ENCODE measurements at places on chromosomes 12 and 14. TPM values are rescaled to one million over a fixed set of nuclear protein-coding genes. Genes with fewer than 3 reads are reported as not detected.

Gene KRT78
- total RNA-seq = not detected

GRCh38 chr12:115355301-115355700, 671.3 kb upstream of the TBX3 start:
- H3K27me3 ChIP-seq = peaks cover 14% of the 10 kb centered on the region
- peaks cover 4% of the 10 kb centered on the region for H3K4me1 ChIP-seq
- DNase-seq = no peak
- no peak overlapping the region for H3K27ac ChIP-seq
- H3K36me3 ChIP-seq = no peaks in the 10 kb centered on the region

- H3K27me3 ChIP-seq = peaks cover 23% of the 10 kb centered on the region
- DNase-seq = no peak
- no peak overlapping the region for H3K4me3 ChIP-seq
Measured at GRCh38 chr12:2541631-2542204, 253.1 kb upstream of the FKBP4 start.

- H3K36me3 ChIP-seq = no peaks in the 10 kb centered on the region
- no peaks in the 10 kb centered on the region for H3K4me1 ChIP-seq
- H3K4me3 ChIP-seq = no peak overlapping the region
- no peak overlapping the region for H3K27ac ChIP-seq
Measured at GRCh38 chr12:130573766-130574165, 142.3 kb downstream of the RIMBP2 start.

DNA sequence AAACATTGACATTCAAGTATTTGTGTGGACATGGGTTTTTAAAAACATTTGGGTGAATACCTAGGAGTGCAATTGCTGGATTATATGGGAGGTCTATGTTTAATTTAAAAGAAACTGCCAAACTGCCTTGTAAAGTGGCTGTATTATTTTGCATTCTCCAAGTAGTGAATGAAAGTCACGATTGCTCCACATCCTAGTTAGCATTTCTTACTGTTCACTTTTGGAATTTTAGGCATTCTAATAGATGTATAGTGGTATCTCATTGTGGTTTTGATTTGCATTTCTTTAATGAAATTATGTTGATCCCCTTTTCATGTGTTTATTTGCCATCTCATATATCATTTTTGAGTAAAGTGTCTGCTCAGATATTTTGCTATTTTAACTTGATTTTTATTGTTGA, 159.5 kb downstream of the FOXG1 start:
- H3K27ac ChIP-seq = no peak overlapping the region
- no peaks in the 10 kb centered on the region for H3K27me3 ChIP-seq
- H3K36me3 ChIP-seq = no peaks in the 10 kb centered on the region
- H3K4me3 ChIP-seq = no peak overlapping the region

Gene KRT82
- not detected for total RNA-seq

DNA sequence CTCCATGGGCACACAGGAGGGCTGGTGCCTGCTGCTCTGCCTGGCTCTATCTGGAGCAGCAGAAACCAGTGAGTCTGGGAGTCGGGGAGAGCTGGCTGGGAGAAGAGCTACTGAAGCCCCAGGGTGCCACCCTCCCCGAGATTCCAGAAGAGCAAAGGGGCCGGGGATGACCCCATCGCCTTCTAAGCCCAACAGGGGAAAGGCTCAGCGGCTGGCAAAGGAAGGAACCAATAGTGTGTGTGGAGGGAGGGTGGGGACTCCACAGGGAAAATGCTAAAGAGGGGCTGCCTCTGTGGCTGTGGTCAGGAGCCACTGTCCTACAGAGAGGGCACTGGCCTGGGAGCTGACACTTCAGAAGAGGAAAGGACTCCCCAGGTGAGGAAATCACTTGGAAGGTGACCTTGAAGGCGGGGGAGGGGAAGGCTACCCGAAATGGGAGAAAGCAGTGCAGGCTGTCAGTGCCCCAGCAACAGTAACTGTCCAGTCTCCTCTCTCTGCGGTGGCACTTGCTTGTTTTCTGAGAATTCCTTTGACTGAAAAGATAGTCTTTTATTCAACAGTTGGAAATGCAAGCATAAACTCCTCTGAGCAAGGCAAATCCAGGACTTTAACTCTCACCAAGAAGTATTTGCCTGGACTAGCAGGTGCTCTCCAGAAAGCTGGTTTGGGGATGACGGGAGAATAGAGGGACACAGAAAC, 552 bp downstream of the TAPBPL start:
- no peaks in the 10 kb centered on the region for H3K27me3 ChIP-seq
- H3K36me3 ChIP-seq = peaks cover 3% of the 10 kb centered on the region
- peaks cover 24% of the 10 kb centered on the region for H3K4me1 ChIP-seq

DNA sequence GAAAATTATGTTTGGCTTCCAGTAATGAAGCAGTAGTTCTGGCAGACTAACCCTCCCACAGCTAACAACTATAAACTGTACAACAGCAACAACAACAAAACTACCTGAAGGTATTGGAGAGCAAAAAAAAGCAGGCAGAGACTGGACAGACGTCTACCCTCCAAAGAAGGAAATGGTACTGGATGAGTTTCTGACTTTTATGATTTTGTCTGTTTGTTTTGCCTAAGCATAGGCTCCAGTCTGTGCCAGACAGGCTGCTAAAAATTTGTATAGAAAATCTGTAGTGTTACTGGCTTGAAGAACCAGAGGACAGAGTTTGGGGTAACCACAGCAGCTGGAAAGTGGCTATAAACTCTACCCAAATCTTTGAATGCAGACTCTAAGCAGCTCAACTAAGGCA, 131.3 kb downstream of the SLC25A47 start:
- H3K36me3 ChIP-seq = no peaks in the 10 kb centered on the region
- no peak overlapping the region for H3K4me3 ChIP-seq
- H3K27me3 ChIP-seq = peaks cover 2% of the 10 kb centered on the region
- no peak overlapping the region for H3K27ac ChIP-seq
- peaks cover 18% of the 10 kb centered on the region for H3K4me1 ChIP-seq
- DNase-seq = no peak

DNA sequence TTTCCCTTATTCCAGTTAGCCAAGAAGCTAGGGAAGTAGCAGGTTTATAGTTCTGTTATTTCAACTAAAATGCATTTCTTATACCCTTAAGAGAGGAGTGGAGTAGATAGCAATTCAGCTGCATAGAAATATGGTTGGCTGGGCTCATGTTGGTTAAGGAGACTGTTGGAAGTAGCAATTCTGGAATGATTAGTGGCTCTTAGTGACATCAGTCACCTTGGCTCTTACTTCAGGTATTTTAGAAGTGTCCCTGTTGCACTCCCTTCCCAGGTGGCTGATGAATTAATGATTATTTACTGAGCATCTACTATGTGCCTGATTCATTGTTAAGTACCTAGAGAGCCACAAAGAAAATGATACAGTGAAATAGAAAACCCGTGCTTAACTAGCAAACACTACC, 128.1 kb downstream of the MGST1 start:
- H3K36me3 ChIP-seq = no peaks in the 10 kb centered on the region
- no peak for DNase-seq
- no peak overlapping the region for H3K27ac ChIP-seq
- peaks cover 5% of the 10 kb centered on the region for H3K4me1 ChIP-seq

Gene CSRP2
- 96.1 TPM for total RNA-seq

Data from progenitor cell of endocrine pancreas (in vitro differentiated cells).